ENCODE measurements at places on chromosomes 7 and 10.

DNA sequence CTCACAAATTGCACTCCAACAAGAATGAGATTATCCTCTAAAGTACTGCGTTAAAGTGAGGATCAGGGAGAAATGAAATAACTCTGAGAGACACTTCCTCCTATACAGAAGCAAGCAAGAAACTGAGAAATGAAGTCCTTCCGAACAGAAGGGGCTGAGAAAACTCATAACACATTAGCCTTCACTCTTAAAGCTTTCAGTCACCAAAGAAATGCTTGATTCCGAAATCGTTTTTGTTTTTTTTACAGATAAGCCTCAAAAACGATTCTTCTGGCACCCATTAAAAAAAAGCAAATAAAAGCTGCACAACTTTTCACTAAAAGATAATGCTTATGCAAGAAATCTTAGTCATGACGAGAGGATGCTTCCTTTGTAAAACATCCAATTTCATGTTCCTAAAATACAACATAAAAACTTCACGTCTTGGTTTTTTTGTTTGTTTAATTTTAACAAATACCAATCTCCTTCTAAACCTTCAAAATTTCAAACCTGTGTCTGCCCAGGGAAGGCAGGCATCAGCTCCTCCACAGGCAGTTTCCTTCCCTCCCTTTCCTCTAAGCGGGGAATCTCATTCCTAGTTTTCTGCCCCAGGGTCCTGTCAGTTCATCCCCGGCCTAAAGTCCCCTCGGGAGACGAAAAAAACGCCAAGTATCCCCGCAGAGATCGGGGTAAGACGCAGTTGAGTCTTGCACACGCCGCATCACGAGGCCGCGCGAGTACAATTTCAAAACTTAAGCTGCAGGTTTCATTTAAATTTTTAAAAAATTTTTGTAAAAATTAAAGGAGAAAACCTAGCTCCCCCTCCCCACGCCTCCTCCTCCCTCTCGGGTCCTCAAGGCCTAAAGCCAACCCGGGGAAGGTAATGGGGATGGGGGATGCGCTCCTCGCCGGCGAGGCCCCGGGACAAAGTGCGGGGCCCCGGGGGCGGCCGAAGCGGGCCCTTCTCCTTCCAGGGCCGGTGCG is 1.1 kb downstream of the BAZ1B start:
- no peak for DNase-seq

DNA sequence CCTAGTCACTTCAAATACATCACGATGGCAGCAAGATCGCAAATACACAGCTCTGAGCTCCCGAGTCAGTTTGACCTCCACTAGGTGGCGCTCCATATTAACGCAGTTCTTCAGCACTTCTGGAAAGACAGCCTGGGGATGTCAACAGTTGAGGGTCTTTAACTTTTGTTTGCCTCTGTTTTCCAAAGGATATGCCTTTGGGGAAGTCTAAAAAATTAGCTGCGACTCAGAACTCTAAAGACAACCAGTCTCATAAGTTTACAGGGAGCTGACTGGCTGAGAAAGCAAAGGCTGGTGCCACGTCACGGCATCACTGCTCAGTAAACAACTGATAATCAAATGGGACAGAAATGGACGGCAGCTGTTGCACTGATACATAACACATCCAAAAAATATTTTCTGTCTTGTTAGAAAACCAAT is 458.8 kb downstream of the SORCS1 start:
- peak; percentile 20 for DNase-seq

GRCh38 chr7:72258074-72258473 is 154.1 kb downstream of the CALN1 start:
- no peak for DNase-seq

DNA sequence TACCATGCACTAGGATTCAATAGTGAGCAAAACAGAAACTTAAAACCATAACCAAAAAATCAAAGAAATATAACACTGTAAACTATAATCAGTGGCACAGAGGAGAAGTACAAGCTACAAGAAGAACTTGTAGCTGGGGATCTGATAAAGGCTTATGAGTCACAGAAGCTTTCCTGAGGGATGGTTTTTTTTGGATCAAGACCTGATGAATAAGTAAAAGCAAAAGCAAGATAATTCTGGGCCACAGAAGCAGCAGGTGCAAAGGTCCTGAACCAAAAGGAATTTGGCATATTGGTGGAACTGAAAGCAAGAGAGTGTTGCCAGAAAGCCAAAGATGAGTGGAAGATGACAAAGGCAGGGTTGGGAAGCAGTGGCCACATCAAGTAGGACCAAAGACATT is 37.4 kb upstream of the BET1 start:
- no peak for DNase-seq

DNA sequence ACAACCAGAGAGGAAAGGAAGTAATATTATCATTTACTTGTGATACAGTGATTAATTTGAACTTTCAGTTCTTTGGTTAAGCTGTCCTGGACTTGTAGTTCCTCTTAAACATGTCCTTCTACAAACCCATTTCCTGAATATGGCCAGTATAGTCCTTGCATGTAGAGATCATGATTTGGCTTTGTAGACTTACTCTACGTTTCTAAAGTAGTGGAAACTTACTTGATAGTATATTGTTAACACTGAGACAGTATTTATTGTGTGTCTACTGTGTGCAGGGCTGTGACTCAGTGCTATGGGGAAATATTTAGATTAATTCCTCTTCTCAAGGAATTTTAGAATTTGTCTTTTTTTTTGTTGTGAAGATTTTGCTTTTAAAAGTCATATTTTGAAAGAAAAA is 109.5 kb downstream of the NRF1 start:
- DNase-seq = no peak

DNA sequence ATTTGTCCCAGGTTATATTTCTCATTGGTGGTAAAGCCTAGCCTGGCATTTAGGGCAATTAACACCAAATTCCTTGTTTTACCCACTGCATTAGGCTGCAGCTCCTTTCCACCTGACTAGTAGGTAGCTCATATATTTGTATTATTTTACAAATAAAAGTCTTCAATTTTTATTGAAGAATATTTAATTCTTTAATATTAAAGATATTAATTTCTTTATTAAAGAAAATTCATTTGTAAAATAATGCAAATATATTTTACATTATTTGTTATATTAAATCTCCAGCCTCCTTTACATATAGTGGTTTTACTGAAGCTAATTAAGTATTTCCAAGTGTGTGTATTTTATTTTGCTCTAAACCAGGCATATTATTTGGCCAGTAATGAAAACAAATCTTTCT is 361.2 kb downstream of the GPR158 start:
- no peak for DNase-seq

GRCh38 chr10:116752563-116752962 is 10.2 kb upstream of the HSPA12A start:
- no peak for DNase-seq

- DNase-seq = no peak
Observed at GRCh38 chr10:116470768-116471415, 43.2 kb downstream of the PNLIPRP3 start.

GRCh38 chr7:22499044-22499443 is 944 bp downstream of the STEAP1B start:
- DNase-seq = no peak

GRCh38 chr10:98217801-98218200 is 50.2 kb downstream of the LOXL4 start:
- DNase-seq = no peak

GRCh38 chr10:6045314-6045848 is 16.8 kb downstream of the IL2RA start:
- no peak for DNase-seq

GRCh38 chr7:111180338-111180737 is 89.4 kb downstream of the LRRN3 start:
- DNase-seq = no peak

DNA sequence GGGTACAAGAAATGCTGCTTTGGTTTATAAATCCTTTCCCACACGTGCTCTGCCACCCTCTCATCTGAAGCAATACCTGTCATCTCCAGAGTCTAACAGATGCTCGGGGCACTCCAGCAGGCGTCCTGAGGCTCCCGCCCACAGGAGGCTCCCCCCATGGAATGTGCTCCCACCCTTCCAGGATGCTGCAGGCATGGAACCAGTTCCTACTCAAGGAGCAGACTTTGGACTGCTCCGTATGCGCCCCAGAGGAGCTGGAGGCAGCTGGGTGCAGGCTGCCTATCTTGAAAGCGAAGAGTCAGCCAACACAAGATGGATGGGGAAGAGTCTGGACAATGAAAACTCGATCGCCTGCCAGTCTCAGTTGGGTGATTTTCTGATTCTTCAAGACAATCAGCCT is 75.4 kb downstream of the VOPP1 start:
- DNase-seq = no peak

Data from AG09319 (cell line).